ENCODE measurements at places on chromosomes 1 and 21.
A peak's percentile ranks its signal among the peaks of the same experiment; 100 is the strongest.

DNA sequence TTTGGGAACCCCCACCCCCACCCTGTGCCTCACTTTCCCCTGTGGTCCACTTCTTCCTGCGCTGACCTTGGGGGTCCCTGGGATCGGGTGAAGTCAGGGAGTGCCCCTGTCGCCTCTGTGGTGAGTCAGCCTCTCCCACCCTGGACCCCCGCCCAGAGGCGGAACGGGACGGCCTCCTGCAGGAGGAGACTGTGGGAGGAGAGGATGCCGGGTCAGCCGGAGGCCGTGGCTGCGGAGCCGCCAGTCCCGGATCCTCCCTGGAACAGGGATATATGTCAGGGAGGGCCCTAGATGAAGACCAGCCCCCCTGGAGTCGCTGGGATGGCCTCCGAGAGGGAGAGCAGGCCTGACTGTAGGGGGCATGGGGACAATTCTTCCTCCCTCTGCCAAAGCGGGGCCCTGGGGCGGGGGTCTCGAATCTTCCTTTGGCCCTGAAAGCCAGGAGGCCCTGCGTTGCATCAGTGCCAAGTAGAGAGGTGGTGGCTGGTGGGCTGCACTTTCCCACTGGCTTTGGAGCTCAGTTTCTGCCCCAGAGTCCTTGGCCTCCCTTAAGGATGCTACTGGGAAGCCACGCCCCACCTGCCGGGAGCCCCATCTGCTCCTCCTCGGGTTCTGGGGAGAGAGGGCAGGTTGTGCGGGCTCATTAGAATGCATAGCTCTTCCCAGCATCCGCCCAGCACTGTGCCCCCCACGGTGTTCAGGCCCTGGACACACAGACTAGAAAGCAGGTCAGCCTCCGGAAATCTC, 930 bp downstream of the ARHGEF10L start:
- DNase-seq: no peak

GRCh38 chr1:107963601-107964335, 1.2 kb downstream of the VAV3 start:
- DNase-seq: peak; percentile 29

DNA sequence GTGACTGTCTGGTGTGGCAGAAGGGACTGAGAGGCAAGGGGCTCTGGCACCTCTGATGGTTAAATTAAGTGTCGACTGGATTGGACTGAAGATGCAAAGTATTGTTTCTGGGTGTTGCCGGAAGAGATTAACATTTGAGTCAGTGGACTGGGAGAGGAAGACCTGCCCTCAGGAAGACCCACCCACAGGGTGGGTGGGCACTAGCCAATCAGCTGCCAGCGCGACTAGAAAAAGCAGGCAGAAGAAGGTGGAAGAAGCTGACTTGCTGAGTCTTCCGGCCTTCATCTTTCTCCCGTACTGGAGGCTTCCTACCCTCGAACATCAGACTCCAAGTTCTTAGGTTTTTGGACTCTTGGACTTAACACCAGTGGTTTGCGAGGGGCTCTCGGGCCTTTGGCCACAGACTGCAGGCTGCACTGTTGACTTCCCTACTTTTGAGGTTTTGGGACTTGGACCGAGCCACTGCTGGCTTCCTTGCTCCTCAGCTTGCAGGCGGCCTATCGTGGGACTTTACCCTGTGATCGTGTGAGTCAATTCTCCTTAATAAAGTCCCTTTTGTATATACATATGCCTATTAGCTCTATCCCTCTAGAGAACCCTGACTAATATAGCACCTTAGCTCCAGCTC, 79.6 kb downstream of the KAZN start:
- DNase-seq: no peak

DNA sequence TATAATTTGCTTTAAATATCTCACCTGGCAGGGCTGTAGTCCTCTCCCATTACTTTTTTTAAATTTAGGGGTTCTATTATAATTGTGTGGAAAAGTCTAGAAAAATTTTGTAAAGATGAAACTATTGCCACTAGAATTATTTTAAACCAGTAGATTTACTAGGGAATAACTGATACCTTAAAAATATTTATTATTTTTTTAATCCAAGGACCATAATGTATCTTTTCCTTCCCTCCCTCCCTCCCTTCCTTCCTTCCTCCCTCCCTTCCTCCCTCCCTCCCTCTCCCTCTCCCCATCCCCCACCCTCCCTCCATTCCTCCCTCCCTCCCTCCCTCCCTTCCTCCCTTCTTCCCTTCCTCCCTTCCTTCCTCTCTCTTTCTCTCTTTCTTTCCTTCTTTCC, 90.5 kb downstream of the DNM3 start:
- DNase-seq: no peak
